Activated T-helper 1 cell treated with Interleukin-2 at 50 U/mL for 16 hours (primary cell): ENCODE measurements at places on chromosomes 3 and 15.

GRCh38 chr15:25708391-25708790 lies 154.7 kb downstream of the ATP10A start:
- no peak for DNase-seq

DNA sequence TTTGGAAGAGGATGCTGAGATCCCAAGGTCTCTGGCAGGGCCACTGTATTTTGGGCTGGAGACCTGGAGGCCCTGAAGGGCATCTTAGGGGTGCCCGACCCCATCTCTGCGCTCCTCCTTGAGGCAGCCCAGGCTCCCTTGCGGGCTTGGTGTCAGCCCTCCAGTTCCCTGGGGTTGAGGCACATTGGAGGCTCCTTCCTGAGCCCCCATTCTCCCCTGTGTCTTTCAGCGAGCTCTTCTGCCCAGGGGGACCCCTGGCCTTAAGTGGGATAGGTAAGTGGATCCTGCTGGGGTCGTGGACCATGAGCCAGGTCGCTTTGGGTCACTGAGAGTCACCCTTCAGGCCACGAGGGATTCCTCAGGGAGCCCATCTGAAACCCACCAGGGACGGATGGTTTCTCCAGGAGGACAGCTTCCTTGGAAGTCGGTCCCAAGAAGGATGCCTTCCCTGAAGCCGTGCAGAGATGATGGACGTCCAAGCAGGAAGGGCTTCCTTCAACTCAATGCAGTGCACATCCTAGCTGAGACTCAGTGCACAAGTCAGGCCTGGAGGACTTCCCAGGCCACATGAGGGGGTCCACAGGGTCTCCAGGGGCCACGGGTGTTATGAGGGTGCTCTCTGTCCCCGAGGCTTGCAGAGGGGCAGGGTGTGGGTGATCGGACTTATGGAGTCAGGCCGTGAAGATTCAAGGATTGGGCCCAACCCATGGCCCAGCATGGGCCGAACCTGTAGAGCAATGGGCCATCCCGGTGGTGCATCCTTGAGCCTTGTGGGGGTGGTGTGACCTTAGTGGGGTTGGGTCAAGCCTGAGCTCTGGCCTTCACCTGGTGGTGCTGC lies 224.3 kb downstream of the SNRPN start:
- DNase-seq, result no peak

DNA sequence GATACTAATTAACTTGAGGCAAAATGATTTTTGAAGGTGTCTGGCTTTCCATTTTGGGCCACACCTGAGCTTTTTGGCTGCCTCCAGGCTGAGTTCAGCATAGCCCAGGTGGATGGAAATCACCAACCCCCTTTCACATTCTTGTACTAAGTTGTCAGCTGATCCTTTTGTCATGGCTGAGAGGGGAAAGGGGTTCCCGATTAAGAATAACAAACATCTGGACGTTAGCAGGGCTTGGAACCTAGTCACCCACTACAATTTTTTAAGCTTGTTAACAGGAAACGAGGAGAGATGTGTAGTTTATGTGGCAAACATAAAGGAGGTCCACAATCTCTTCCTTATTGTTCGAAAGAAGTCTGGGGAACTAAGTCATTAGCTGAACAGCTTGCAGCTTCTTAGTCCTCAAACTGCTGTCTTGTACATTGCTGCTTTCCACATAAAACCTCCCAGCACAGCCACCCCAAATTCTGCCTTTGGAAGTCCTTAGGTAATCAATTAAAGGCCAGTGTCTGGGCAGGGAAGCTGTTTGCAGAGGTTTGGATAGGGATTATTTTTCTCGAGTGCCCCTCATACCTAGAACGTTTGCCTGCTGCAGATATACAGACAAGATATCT lies 5.0 kb downstream of the NR2F2 start:
- no peak for DNase-seq

- no peak for DNase-seq
Measured at GRCh38 chr3:178063461-178063860, 472.8 kb upstream of the KCNMB2 start.

GRCh38 chr3:23800731-23801130 lies 5.0 kb upstream of the UBE2E1 start:
- no peak for DNase-seq

- no peak for DNase-seq
Measured at GRCh38 chr15:76945494-76946093, 14.0 kb downstream of the RCN2 start.

- DNase-seq, result no peak
Measured at GRCh38 chr15:48239334-48239733, 33.2 kb downstream of the SLC12A1 start.

DNA sequence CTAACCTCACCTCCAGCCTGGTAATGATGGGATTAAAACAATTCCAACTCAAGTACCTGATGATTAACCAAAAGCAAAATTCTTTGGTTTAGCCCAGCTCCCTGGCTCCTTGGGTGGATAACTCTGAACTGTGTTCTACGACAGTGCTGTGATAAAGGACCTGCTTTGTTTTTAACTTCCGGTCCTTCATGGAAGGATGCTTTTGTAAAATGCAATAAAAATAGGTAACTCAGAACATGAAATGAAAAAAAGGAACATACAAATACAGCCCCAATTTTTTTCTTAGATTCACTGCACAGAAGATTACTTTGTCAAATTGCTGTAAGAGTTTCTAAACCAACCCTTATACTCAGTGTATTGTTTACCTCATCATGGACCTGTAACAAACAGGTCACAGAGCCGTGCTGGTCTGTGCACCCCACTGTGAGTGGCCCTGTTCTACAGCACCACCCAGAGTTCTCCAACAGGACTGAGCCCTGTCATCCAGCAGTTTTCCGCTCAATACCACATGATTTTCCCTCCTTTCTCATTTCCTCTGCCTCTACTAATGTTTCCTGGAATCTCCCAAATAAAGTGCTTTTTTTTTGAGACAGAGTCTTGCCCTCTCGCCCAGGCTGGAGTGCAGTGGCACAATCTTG lies 4.9 kb upstream of the PCYT1A start:
- no peak for DNase-seq

DNA sequence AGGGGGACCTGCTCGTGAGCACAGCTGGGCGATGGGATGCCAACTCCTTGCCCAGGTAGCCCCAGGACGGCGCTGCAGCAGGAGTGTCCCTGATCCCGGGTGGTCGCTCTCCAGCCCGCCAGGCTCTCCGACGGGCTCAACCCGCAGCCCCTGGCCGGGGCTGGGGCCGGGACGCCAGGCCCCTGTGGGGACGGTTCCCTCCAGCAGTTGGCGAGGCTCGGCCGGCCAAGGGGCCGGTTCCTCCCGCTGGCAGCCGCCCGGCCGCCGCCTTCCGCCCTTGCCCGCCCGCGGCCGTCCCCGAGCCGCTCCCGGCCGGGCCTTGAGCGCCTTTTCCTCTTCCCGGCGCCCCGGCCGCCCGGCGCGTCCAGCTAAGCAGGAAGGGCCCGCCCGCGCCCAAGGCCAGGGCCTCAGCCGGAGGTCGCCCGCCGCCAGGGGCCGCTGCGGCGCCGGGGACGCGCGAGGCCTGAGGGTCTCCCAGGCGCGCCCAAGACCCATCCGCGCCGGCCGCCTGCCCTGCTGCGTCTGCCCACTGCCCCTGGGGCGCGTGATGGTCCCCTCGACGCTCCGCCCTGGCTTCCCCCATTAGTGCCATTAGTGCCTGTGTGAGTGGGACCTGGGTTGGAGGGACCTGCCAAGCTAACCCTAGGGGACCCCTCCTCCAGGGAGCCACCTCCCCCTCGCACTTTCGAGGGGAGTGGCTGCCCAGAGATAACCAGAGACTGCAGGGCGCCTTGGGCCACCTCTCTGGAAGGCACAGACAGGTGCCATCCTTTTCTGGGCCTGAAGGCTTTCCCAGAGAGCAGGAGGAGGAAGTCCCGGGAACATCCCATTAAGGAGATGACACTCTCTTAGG lies 106.4 kb downstream of the FBLN2 start:
- DNase-seq, result no peak

GRCh38 chr3:41274944-41275668 lies 75.8 kb downstream of the CTNNB1 start:
- no peak for DNase-seq

GRCh38 chr3:129441782-129442181 lies 1.8 kb downstream of the IFT122 start:
- DNase-seq, result no peak

DNA sequence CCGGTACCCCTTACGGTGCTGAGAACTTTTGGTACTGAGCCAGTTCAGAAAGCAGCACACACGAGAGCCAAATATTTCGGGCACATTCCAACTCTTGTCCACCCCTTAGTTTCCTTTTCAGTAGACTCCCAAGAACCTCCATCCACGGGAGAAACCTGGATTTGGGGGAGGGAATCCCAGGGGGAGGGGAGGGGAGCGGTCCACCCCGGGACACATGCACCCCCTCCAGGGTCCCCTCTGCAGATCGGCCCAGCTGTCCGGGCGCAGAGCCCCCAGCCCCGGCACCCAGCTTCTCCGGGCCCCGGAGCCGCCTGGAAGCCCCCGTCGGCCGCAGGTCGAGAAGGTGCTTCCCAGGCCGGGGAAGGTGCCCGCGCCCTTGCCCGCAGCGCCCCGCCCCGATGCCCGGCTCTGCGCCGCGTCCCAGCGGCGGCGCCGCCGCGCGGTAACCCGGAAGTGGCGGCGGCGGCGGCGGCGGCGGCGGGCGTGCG lies 455 bp upstream of the ABHD17C start:
- DNase-seq, result peak; percentile 10

GRCh38 chr3:56826831-56827722 lies 25.3 kb upstream of the ARHGEF3 start:
- no peak for DNase-seq

DNA sequence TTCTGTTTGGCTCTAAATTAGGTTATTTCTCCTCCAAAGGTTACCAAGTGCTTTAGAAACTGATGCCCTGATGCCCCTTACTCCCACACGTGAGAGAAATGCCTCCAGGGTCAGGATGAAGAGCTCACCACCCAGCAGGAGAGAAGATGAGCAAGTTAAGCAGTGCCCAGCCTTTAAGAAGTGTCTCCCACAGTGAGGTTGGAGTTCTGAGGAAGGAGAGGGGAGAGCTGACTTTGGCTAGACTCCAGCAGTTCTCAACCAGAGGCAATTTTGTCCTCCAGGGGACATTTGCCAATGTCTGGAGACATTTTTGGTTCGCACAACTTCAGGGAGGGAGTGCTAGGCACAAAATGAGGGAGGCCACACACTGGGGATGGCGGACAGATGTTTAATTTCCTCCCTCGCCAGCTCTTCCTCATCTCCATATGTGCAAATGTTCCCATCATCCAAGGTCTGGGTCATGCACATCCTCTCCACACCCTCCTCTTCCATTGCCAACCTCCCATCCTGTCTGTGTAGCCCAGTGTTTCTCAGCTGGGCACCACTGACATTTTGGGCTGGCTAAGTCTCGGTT lies 50.6 kb upstream of the SLC7A14 start:
- no peak for DNase-seq

GRCh38 chr3:158381262-158381868 lies 189.6 kb upstream of the MLF1 start:
- DNase-seq, result no peak

DNA sequence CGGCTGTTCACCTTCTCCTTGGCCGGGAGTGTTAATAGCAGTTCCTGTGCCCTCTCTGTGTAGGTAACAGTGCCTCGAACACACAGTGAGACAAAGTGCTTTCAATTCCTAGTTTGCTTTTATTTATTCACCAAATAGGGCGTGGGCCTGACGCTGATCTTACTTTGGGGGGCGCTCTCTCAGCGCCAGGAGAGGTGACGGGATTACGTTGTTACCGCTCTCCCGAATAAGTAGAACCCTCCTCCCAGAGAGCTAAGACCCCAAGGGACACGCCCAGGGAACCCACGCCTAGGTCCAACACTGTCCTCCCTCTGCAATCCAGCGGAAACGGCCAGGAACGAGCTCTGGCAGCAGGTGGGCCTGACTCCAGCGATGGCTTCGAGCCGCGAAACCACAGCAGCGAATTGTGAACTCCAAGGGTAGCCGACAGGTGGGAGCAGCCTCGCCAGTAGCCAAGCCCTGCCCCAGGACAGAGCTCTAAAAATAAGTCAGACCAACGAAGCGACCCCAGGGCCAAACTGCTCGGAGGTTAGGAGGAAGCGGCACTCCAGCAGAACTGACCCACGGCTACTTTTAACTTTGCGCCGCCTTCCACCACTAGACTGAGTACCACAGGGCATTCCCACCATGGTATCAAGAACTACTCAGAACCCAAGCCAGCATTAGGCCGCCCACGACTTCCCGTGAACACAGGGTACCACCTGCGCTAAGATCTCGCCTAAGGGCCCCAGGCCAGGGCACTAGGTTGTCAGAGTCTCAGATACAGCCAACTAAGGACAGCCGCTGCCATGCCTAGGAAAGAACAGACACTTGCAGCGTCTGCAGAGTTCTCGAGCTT lies 1.6 kb upstream of the SIN3A start:
- peak; percentile 19 for DNase-seq

DNA sequence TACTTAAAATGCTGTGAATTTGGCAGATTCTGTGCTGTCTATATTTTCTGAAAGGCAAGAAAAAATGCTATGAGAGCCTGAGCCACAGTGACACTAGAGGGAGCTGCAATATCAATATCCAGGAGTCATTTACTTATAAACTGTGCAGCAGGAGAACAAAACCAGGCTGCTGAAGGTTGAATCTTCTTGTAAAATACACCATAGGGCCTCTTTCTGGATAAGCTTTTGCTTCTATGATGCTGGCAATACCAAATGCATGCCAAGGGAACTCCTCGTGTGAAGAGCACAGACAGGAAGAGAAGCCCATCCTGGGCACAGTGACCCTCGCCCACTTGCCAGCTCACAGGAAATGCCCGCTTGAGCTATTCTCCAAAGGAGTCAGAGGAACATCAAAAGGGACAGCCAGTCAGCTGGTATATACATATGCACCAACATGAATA lies 48.0 kb upstream of the TSPAN3 start:
- no peak for DNase-seq

DNA sequence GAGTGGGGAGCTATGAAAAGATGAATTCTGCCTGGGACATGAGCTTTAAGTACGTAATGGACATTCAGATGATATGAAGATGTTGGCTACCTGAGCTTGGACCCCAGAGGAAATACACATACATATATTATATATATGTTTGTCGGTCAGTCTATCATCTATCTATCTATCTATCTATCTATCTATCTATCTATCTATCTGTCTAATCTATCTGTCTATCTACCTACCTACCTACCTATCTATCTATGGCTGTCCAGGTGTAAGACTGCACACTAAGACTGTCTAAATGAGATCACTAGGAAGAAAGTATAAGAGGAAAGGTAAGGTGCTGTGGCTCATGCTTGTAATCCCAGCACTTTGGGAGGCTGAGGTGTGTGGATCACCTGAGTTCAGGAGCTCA lies 18.2 kb upstream of the CELF6 start:
- no peak for DNase-seq

DNA sequence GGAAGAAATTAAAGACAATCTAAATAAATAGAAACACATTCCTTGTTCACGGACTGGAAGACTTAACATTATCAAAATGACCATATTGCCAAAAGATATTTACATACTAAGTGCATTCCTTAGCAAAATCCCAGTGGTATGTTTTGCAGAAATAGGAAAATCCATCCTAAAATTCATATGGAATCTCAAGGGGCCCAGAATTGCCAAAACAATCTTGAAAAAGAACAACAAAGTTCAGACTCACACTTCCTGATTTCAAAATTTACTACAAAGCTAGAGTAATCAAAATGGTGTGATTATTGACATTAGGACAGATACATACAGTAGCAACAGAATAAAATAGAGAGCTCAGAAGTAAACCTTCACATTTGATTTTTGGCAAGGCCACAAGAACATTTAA lies 515.5 kb downstream of the OCA2 start:
- DNase-seq, result no peak
